Effector memory CD8-positive, alpha-beta T cell (primary cell): ENCODE measurements at places on chromosomes 7 and 10.
A peak's percentile ranks its signal among the peaks of the same experiment; 100 is the strongest.

DNA sequence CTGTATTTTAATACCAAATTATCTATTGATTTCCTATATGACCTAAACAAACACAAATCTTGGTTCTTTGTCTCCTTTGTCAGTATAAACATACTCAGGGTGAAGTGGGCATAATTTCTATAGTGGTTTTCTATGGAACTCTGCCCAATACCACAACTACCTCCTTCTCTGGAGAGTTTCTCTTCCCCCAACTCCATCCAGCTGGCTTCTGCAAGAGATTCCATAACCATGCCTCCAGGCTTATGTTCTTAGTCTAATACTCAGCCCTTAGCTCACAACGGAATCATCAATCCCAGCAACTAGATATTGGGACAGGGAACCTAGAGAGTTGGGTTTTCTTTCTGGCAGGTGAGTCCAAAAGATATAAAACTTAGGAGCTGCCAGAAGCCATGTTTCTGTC, 127.3 kb downstream of the TRIL start:
- H3K4me3 ChIP-seq: no peak overlapping the region
- no peak for DNase-seq
- no peaks in the 10 kb centered on the region for H3K36me3 ChIP-seq
- H3K4me1 ChIP-seq: no peaks in the 10 kb centered on the region

GRCh38 chr10:35887685-35888084, 245.6 kb upstream of the FZD8 start:
- H3K4me1 ChIP-seq: no peaks in the 10 kb centered on the region
- no peak for DNase-seq
- H3K27ac ChIP-seq: no peak overlapping the region
- H3K4me3 ChIP-seq: no peak overlapping the region
- H3K27me3 ChIP-seq: no peaks in the 10 kb centered on the region

GRCh38 chr7:3003936-3004335, 39.7 kb downstream of the CARD11 start:
- H3K36me3 ChIP-seq: peaks cover 24% of the 10 kb centered on the region
- no peak overlapping the region for H3K27ac ChIP-seq
- no peaks in the 10 kb centered on the region for H3K27me3 ChIP-seq

DNA sequence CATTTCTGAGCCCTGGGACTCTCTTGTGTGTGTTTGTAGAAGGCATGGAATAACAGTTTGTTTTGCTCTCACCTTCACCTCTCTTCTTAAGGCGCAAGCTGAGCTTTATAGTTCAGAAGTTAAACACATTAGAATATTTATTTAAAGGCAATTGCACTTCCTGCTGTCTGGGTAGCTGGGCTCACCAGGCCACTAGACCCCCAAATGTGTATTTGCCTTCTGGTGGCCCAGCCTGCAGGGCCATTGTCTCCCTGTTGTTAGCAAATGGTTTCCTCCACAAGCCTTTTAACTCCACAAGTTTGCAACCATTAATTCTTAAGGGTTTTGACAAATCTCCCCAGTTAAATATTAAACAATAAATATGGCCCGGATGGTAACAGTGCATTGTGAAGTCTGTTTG, 31.1 kb upstream of the NEUROD6 start:
- no peaks in the 10 kb centered on the region for H3K36me3 ChIP-seq
- no peak overlapping the region for H3K4me3 ChIP-seq
- no peak for DNase-seq
- H3K27ac ChIP-seq: no peak overlapping the region
- no peaks in the 10 kb centered on the region for H3K4me1 ChIP-seq

GRCh38 chr10:8035641-8036470, 18.6 kb upstream of the GATA3 start:
- H3K4me3 ChIP-seq: peak overlapping the region; percentile 54
- no peak overlapping the region for H3K27ac ChIP-seq
- DNase-seq: no peak
- H3K27me3 ChIP-seq: peaks cover 77% of the 10 kb centered on the region
- H3K4me1 ChIP-seq: peaks cover 16% of the 10 kb centered on the region

- DNase-seq: peak; percentile 54
- peak overlapping the region; percentile 89 for H3K27ac ChIP-seq
- H3K27me3 ChIP-seq: no peaks in the 10 kb centered on the region
Observed at GRCh38 chr10:75014516-75015230, 96.8 kb upstream of the SAMD8 start.

GRCh38 chr7:65449505-65449852, 75.8 kb downstream of the ZNF92 start:
- peaks cover 3% of the 10 kb centered on the region for H3K36me3 ChIP-seq
- no peak overlapping the region for H3K4me3 ChIP-seq
- DNase-seq: no peak
- peaks cover 22% of the 10 kb centered on the region for H3K4me1 ChIP-seq
